ENCODE measurements at places on chromosomes 5 and 9.
A peak's percentile ranks its signal among the peaks of the same experiment; 100 is the strongest.

GRCh38 chr9:99820685-99821395, 845 bp upstream of the NR4A3 start:
- peak; percentile 40 for DNase-seq

DNA sequence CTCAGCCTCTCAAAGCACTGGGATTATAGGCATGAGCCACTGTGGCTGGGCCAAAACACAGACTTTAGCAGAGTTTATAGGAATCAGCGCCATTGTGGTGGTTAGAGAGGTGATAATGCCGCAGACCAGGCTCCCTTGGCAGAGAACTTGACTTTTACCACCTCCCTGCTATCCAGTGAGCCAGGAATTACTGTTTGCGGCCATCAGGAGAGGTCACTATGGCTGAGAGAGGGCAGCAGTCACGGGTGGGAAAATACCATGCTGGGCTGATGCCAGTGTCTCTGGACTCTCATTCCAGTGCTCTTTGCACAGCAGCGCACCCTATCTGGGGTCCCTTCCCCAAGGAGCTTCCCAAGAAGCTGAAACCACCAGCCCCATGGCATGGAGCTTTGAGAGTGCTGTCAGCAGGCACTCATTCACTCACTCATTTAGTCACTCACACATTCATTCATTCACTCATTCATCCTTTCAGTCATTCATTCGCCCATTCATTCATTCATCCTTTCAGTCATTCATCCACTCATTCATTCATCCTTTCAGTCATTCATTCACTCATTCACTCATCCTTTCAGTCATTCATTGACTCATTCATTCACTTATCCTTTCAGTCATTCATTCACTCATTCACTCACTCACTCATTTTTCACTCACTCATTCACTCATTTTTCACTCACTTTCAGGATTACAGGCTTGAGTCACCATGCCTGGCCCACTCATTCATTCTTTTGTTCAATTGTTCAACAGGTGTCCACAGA, 27.3 kb upstream of the RNU6ATAC start:
- DNase-seq, result no peak

DNA sequence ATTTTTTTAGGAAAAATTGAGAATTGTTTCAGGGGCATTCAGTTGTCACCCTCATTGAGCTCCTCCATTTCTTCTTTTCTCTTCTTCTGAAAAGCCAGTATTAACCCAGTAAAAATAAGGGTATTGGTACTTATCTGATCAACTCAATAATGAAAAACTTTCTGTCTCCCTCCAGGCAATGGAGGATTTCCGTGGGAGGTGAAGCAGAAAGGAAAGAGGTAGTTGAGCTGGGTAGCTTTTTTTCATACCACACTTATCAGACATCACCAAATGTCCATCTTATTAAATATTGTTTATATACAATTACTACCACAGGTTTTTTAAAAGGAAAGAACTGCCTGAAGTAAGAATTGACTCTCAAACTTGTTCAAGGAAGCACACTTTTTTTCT, 731.1 kb upstream of the ZNF608 start:
- no peak for DNase-seq

DNA sequence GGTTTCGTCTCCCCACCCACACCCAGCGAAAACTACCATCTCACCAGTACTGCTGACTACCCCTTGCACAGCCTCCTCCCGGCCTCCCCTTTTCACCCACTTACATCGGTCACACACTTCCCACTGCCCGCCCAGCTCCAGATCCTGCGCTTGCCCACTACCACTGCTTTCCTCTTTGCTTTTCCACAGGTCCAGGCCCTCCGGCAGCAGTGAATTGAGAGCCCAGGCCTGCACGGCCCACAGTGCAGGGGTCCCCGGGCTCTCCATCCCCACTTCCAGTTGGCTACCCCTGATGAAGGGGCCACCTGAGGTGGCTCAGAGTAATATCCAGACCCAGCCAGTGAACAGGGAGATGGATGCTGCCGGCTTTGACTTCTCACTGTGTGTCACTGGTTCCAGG, 120.2 kb upstream of the FSTL4 start:
- no peak for DNase-seq

DNA sequence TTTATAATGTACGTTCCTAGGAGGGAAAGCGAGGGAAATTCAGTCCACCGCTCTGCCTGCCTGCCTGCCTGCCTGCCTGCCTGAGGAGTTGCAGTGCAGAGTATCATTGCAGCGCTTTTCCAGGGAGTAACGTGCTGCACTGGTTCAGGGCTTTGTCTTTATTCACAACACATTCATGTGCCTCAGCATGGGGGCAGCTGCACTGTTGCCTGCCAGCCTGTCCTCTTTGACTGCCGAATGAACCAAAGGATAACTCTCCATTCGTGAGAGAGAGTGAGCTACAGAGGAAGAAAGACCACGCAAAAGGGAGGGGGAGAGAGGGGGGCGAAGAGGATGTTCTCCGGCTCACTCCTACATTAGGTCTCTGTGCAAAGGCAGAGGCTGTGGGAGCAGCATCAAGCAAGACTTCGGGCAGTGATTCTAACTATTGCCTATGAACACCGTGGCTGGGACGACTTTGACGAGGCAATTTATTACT, 791.2 kb downstream of the MAT2B start:
- DNase-seq, result no peak

DNA sequence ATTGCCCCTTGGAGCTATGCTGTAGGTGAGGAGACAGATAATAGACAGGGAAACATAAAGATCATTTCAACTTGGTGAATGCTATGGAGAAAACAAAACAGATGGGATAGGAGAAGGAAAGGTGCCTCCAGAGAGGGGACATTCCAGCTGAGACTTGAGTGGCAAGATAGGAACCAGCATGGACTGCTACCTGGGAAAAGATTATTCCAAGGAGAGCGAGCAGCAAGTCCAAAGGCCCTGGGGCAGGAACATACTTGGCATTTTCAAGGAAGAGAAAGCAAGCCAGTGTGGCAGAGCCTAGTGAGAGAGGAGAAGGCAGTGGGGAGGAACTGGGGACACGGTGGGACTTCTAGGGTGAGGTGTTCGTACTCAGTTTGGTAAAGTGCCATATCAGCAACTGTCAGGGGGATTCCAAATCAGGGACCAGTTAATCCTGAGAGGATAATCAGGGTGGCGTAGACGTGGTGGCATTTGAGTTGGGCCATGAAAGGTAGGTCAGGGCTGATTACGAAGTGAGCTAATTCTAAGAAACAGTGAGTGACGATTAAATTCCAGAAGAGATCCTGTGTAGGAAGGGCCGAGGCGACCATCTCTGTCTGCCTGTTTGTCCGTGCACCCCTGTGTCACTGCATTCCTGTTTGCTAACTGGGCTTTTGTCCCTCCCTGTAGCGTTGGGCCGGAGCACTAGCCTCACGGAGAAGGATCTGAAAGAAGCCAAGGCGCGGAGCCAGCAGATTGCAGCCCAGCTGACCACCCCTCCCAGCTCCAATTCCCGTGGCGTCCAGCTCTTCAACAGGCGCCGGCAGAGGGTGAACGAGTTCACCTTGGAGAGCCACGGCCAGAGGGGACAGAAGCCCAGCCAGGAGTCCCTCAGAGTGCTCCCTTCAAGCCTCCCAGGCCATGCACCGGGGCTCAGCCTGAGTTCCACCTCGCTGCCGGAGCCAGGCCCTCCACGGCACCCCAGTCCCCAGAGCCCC, 7.1 kb downstream of the SYNPO start:
- DNase-seq, result no peak

GRCh38 chr5:2256691-2257280, 374.1 kb upstream of the IRX4 start:
- DNase-seq, result no peak

DNA sequence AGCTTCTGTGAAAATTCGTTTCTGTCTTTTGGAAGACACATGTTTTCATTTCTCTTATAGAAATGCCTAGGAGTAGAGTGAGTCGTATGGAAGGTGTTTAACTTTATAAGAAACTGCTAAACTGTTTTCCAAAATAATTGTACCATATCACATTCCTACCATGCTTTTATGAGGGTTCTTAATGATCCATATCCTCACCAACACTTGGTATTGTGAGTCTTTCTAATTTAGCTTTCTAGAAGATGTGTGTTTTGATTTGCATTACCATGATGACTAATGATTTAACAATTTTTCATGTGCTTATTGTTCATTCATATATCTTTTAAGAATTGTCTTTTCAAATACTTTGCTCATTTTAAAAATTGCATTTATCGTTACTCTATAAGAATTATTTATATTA, 223.6 kb downstream of the COMMD10 start:
- no peak for DNase-seq

DNA sequence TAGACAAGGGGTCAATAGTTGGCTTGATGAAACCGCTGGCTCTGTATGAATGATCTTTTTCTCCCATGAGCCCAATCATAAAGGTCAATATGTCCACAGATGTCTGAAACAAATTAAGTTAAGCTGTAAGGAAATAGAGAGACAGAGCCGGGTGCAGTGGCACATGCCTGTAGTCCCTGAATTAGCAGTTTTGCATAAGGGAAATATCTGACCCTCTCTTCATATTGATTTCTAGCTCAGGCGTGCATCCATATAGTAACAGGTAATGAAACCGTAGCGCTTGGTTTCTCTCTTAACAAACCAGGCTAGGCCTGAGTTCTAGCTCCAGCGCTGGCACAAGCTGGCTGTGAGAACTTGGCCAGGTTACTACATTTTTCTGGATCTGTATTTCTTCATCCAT, 118.1 kb upstream of the ERCC6L2 start:
- DNase-seq, result no peak

DNA sequence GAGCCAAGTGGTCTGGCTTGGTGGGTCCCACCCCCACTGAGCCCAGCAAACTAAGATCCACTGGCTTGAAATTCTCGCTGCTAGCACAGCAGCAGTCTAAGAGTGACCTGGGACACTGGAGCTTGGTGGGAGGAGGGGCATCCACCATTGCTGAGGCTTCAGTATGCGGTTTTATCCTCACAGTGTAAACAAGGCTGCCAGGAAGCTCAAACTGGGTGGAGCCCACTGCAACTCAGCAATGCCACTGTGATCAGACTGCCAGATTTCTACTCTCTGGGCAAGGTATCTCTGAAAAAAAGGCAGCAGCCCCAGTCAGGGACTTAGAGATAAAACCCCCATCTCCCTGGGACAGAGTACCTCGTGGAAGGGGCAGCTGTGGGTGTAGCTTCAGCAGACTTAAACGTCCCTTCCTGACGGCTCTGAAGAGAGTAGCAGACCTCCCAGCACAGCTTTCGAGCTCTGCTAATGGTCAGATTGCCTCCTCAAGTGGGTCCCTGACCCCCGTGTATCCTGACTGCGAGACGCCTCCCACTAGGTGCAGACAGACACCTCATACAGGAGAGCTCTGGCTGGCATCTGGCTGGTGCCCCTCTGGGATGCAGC, 18.2 kb upstream of the STK32A start:
- DNase-seq, result no peak

DNA sequence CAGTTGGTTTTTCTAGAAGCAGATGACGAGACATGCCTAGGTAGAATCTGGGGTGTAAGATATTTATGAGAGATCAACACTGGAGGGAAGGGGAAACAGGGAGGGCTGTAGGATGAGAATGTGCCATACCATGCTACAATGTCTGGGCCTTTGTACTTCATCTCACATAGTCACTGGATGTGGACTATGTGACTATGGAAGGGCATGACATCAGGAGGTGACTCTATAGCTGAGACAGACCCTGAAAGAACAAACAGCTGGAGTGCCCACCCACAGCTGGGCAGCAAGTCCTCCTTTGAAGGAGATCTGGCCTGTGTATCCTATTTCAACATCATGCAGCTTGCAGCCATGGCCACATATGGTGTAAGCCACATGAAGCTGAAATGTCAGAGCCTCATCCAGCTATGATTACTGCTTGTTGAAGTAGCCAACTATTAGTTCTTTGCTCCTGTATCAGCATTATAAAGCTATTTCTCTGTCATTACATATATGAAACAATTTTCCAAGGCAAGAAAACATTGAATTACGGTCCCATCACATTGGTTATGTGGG, 46.2 kb upstream of the KIF2A start:
- DNase-seq, result no peak

- no peak for DNase-seq
These were observed 9.4 kb upstream of the C5orf15 start for GRCh38 chr5:133977858-133978257.

- no peak for DNase-seq
These were observed 1696.0 kb upstream of the WWC1 start for GRCh38 chr5:166595274-166595951.

DNA sequence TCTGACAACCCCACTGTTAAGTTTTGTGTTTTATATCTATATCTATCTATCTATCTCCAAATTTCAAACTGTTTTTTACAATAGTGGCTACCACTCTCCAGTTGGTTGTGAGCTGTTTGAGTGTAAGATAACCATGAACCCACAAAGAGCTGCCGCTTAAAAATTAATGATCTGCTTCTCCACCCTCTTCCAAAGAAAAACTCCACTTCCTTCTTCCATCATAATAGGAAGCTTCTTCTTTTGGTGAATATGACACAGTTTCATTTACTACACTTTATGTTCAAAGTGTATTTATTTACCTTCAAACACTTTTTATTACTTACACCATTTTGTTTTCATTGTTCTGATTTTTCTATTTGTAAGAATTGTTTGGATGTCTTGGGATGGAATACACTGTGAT, 37.9 kb downstream of the SPZ1 start:
- DNase-seq, result no peak

DNA sequence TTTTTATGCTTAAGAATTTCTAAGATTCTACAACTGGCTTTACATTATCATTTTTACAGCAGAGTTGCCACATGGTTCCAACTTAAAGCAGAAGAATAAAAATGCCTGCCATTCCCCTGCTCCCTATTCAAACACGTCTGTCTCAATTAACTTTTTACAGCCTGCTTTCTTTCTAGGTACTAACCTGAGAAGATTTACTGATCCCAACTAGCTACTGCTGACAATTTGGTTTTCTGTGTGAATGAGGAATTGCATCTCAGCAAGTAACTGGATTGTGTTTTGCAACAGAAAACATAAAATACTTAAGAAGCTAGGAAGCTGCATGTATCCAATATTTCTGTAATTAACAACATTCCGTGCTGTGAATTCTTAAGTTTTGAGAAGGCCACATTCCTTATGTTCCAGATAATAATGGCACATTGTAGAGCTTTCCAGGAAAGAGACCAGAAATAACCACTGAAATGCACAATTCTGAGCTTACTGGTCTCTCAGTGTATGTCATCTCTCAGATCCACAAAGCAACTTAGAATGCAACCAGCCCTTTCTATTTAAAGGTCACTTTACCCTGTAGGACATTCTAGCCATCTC, 306.8 kb upstream of the NMUR2 start:
- DNase-seq, result no peak

- DNase-seq, result no peak
These were observed 452.1 kb downstream of the TUSC1 start for GRCh38 chr9:25225938-25226760.

- no peak for DNase-seq
These were observed 6.7 kb downstream of the DDX31 start for GRCh38 chr9:132663117-132663516.

DNA sequence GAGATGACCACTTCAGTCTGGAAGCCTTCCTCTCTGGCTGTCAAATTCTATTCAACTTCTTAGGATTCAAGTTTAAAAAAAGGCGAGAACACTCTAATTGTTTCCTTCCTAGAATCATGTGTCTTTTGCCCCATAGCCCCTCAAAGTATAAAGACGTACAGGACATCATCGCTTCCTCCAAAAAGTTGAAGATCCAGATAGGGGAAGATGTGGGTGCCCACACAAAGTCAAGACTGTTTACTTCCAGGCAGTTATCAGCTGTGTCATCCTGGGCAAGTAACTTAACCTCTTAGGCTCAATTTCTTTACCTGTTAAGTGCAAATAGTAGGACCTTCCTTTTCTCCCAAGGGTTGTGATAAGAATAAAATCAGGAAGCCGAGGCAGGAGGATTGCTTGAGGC, 40.1 kb downstream of the PPARGC1B start:
- no peak for DNase-seq

All from AG04449 (cell line).